ENCODE measurements at places on chromosomes 2 and 18.

DNA sequence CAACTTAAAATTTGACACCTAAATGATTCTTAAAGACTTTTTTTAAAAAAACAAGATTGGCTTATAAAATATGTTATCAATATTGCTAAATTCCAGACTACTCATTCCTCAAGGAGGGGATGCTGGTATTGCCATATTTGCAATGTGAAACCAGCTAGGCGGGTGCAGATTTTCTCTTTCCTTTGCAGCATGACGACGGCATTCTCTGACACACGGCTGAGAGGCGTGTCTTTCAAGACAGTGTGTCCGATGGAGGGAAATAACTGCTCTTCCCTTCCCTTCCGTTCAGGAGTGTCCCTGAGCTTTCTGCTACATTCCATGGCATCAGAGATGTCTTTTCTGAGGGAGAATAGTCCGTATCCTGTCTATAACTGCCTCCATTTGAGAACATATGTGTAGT is 38.2 kb upstream of the CNGA3 start:
- no peak for DNase-seq

GRCh38 chr2:161042990-161043625 is 117.1 kb upstream of the TANK start:
- no peak for DNase-seq

GRCh38 chr2:177599139-177599688 is 206.6 kb downstream of the AGPS start:
- DNase-seq = peak; percentile 93

DNA sequence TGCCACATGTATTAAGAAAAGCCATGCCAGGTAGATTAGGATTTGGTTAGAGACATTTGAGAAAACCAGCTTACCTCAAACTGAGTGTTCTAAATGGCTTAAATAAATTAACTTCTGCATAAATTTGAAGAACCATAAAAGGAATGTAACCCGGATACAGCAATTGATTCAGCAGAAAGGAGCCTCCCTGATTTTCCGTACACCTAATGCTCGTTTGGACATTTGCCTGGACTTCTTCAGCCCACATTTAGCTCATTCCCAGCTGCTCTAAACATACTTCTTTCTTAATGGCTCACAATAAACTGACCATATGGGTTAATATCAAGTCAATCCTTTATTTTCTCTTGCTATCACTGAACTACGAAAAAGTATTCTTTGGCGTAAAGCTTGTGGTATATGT is 392.4 kb downstream of the ZNF516 start:
- DNase-seq = no peak
